ENCODE measurements at places on chromosomes 6 and 20. TPM values are rescaled to one million over a fixed set of nuclear protein-coding genes. Genes with fewer than 3 reads are reported as not detected.

The GPR63 gene
- total RNA-seq: 0.13 TPM

GRCh38 chr6:161543684-161544309, 269.9 kb upstream of the AGPAT4 start:
- DNase-seq: no peak

The SLC12A5 gene
- 1.8 TPM for total RNA-seq

DNA sequence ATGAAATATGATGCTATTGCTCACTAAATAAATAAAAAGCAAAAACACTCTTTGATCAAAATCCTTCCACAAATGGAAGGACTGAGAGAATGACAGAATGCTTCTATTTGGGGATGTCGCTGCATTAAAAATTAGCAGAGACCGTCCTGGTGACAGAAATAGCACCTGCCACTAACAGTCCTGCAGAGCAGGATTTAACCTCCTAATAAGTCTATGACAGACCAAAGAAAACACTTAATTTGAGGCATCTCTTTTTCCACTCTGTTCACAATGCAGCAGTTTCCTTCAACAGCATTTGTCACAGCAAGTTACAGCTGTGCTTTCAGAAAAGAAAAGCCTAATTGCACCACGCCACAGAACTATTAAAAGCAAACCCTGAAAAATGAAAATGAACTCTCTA, 140.6 kb upstream of the BEND6 start:
- no peak for DNase-seq

DNA sequence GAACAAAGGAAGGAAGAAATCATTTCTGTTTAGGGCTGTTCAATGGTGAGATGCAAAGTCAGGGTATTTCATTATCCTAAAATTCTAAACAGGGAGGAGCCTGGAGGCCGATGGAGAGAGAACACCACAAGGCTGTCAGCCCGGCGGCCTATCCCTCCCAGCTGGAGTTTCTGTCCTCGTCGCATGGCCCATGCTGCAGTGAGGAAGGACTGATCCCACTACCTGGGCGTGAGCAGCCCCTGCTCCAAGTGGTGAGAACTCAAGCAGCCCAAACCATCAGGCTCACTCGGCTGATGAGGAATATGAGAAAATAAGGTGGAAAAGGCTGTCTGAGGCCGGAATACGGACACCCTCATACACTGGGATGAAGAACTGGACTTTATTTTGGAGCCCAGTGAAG, 30.8 kb downstream of the DIDO1 start:
- no peak for DNase-seq

The LRP11 gene
- total RNA-seq: 29.9 TPM

The RPS10 gene
- 1,416 TPM for total RNA-seq

The GHRH gene
- total RNA-seq: not detected

GRCh38 chr20:44615876-44616603, 33.7 kb downstream of the PKIG start:
- no peak for DNase-seq

The COQ3 gene
- total RNA-seq: 7.5 TPM

The SLC22A16 gene
- total RNA-seq: not detected

DNA sequence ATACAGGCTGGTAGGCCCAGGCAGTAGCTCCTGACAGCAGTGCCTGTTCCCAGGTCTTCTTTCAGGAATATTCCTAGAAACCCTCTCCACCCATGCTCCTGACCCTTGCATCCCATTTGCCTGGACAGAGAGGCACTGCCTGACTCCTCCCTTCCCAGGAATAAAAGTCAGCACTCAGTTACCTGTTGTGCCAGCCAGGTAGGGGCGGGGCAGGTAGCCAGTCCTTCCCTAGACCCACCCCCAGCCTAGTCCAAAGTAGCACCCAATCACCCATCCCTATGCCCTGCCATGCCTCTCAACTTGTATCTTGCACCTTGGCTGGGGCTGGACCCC, 129.9 kb downstream of the MRPL14 start:
- DNase-seq: no peak

- no peak for DNase-seq
These were observed 866 bp upstream of the MYO6 start for GRCh38 chr6:75748003-75748742.

The GLP1R gene
- total RNA-seq: not detected

DNA sequence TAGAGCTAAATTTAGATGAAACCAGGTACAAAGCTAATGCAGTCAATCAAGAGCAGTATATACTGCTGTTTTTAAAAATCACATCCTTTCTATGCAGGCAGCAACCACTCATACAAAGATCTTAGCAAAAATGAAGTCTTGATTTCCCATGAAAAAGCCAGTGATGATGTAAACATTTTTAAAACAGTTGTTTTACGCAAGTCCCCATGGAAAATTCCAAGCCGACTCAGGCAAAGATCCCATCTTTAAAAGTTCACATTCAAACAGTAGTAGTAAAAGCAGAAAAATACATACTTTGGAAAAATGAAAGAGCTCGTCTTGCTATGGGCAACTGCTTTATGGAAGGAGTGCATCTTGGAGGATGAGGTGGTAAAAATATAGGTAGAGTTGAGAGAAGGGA, 84.0 kb downstream of the RCAN2 start:
- DNase-seq: no peak

The XKR7 gene
- total RNA-seq: 0.04 TPM

GRCh38 chr20:13995086-13995665, at the start of gene MACROD2:
Gene MACROD2, plus strand, starts transcription at chr20:13995516.
- DNase-seq: peak; percentile 94

The NR2E1 gene
- total RNA-seq: not detected

GRCh38 chr20:32832664-32833063, 12.9 kb downstream of the MAPRE1 start:
- DNase-seq: no peak

DNA sequence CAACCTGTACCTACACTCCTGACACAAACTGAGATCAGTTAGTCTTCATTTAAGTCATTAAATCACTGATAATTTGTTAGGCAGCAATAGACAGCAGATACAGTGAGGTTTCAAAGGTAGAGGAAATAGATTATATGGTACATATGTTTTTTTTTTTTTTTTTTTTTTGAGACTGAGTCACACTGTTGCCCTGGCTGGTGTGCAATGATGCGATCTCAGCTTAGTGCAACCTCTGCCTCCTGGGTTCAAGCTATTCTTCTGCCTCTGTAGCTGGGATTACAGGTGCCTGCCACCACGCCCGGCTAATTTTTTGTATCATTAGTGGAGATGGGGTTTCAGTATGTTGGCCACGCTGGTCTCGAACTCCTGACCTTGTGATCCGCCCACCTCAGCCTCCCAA, 38.2 kb upstream of the KIF13A start:
- DNase-seq: no peak

DNA sequence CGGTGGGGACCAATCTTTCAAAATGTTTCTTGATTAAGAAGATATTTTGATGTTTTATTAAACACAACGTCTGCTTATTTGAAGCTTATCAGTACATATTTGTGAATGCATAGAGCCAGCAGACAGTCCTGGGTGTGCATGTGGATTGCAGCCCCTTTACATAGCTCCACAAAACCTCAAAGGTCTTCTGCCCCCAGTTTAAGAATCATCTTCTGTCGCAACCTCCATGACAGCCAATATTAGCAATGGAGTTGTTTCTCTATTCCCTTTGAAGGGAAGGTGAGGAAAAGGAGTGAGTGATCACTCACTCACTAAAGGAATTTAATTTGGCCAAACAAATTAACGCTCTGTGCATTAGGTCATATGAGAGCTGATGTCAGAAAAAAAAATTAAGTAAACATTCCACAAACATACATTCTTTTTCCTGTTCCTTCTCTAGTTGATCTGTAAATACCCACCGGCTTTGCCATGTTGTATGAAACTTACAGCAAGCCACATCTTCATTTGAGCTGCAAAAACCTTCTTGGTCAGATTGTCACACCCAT, 152.9 kb downstream of the SIM1 start:
- DNase-seq: peak; percentile 9

GRCh38 chr6:17096096-17096495, 5.8 kb upstream of the STMND1 start:
- no peak for DNase-seq

GRCh38 chr6:155014670-155015300, 19.7 kb downstream of the TIAM2 start:
- peak; percentile 69 for DNase-seq

The UST gene
- 0.81 TPM for total RNA-seq

DNA sequence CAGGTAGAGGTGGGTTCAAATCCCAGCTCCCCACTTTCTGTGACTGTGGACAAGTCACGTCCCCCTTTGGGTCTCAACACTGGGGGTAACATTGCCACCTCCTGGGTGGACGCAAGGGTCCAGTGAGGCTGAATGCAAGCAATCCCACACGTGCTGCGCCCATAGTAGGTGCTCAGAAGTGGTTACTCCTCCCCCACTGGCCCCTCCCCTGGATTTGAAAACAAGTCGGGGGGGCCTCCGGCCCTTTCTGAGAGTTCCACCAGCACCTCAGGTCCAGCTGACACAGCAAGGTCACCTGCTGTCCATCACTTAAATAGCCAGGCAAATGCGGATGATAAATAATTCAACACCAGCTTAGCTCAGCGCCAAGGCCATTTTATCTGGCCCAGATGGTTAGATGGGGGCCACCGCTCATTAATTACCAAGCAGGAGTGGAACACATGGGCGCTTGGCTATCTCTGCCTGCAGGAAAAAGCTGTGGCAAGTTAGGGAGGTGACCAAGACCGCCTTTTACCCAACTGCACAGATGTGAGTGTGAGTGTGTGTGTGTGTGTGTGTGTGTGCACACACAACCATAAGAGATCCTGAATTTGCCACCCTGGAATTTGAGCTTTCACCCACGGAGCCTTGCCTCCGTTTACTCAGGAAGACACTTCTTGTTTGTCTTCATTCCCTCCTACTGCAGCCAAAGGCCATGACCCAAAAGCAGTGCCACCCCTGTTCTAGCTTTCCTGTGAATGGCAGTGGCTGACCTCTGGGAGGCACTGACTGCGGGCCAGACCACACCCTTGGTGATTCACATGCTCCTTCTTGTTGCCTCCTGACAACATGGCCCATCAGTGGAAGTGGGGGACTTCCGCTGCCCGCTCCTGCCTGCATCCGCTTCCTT, 34.7 kb upstream of the KCNB1 start:
- DNase-seq: no peak

GRCh38 chr6:45026003-45026516, 302.1 kb upstream of the RUNX2 start:
- no peak for DNase-seq

- DNase-seq: no peak
These were observed 22.8 kb upstream of the FOXC1 start for GRCh38 chr6:1586861-1587450.

The PLN gene
- not detected for total RNA-seq

The GJA10 gene
- total RNA-seq: not detected

The GJA1 gene
- total RNA-seq: 235 TPM

- no peak for DNase-seq
These were observed 13.6 kb upstream of the HLA-C start for GRCh38 chr6:31285486-31285885.

The ZSCAN9 gene
- 18.0 TPM for total RNA-seq

The OR2H2 gene
- not detected for total RNA-seq

The TRIM31 gene
- not detected for total RNA-seq

GRCh38 chr6:150354754-150355571, 13.8 kb upstream of the IYD start:
- DNase-seq: no peak

The MEI4 gene
- not detected for total RNA-seq

The CST1 gene
- total RNA-seq: not detected

GRCh38 chr20:40757087-40757486, 68.1 kb upstream of the MAFB start:
- peak; percentile 85 for DNase-seq

DNA sequence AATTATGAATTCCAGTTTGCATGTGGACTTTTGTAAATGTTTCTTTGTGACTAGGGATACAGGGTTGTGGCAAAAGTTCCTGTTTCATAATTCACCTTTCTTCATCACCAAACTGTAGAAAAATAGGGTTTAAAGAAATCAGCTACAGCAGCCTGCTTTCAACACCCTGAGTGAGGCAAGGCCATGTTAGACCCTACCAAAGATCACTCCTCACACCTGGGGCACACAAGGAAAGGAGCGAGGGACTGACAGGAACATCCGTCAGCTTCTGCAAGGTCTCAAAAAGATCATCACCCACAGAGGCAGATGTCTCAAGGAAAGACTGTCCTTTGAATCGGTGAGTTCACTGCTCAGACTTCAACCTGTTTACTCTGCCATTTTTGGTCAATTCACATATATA, 10.5 kb upstream of the STX11 start:
- no peak for DNase-seq

- DNase-seq: no peak
These were observed 255.4 kb upstream of the HSF2 start for GRCh38 chr6:122143813-122144601.

DNA sequence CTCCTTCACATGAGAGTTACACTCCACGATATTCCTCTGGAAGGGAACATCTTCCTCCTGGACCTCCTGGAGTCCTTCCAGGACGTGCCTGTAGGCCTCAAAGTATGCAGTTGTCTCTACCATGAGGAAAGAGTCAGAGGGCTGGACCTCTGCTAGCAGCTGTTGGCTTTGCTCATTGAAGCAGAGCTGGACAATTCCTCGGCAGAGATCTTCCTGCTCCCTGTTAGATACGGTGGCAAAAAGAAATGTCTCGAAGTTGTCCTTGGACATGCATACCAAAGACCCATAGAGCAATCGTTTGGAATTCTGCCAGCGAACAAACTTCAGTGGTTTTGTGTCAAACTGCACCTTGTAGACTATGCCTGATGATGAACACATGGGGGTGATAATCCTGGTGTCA, 7.7 kb downstream of the ZNFX1 start:
- DNase-seq: no peak

GRCh38 chr6:22079783-22080182, 217.1 kb downstream of the PRL start:
- DNase-seq: no peak

The ZBTB46 gene
- total RNA-seq: 4.3 TPM

DNA sequence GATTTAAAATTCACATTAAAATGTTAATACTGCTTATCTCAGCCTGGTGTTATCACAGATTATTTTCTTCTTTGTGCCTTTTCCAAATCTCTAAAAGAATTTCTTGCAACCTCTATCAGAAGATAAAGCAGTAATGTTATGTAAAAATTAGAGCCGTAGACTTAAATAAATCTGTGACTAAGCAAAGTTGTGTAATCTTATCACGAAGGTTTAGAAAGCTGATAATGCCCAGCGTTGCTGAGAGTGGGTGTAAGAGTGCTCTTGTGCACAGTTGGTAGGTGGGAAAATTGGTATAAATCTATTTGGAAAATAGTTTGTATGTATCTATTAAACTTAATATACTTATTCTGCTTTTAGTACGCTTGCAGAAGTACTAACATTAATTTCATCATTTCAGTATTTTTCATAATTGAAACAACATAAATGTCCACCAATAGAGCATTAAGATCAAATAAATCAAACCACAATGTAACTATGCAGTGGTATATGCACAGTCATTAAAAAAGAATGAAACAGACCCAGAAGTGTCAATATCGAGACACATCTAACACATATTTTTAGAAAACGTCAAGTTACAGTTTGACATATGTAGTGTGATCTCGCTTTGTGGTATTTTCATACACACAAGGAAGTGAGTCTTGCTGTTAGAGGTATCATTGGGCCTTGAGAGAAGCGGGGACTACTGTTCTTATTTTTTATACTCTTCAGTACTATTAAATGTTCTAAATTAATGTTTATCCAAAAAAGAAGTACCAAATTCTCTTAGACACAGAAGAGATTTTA, 54.4 kb upstream of the PBOV1 start:
- no peak for DNase-seq

Measured in endothelial cell of umbilical vein (primary cell).